Ureter (tissue), 1 donor: ENCODE measurements at places on chromosomes 2 and 18. TPM values are rescaled to one million over a fixed set of nuclear protein-coding genes. Genes with fewer than 3 reads are reported as not detected.

DNA sequence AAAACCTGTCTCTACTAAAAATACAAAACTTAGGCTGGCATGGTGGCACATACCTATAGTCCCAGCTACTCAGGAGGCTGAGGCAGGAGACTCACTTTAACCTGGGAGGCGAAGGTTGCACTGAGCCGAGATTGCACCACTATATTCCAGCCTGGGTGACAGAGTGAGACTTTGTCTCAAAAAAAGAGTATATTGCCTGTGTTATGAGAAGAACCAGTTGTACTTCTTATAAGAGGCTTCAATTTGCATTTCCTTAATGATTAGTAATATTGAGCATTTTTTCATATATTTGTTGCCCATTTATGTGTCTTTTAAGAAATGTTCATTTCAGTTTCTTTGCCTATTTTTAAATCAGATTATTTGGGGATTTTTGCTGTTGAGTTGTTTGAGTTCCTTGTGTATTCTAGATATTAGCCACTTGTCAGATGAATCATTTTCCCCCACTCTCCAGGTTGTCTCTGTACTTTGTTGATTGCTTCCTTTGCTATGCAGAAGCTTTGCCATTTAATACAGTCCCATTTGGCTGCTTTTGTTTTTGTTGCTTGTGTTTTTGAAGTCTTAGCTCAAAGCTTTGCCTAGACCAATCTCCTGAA is 75.8 kb upstream of the LRPPRC start:
- DNase-seq = no peak

GRCh38 chr2:76506538-76506937 is 795.8 kb upstream of the GCFC2 start:
- DNase-seq = no peak

- no peak for DNase-seq
Measured at GRCh38 chr2:141528990-141529389, 601.8 kb downstream of the LRP1B start.

DNA sequence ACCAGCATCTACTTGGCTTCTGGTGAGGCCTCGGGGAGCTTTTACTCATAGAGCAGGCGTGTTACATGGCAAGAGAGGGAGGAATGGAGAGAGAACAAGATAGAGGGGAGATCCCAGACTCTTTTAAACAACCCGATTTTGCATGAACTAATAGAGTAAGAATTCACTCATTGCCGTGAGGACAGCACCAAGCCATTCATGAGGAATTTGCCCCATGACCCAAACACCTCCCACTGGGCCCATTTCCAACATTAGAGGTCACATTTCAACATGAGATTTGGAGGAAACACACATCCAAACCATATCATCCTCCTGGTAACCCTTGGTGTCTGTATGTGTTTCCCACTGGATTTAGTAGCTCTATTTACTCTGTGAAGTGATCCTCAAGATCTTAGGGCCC is 249.9 kb upstream of the SP5 start:
- no peak for DNase-seq

DNA sequence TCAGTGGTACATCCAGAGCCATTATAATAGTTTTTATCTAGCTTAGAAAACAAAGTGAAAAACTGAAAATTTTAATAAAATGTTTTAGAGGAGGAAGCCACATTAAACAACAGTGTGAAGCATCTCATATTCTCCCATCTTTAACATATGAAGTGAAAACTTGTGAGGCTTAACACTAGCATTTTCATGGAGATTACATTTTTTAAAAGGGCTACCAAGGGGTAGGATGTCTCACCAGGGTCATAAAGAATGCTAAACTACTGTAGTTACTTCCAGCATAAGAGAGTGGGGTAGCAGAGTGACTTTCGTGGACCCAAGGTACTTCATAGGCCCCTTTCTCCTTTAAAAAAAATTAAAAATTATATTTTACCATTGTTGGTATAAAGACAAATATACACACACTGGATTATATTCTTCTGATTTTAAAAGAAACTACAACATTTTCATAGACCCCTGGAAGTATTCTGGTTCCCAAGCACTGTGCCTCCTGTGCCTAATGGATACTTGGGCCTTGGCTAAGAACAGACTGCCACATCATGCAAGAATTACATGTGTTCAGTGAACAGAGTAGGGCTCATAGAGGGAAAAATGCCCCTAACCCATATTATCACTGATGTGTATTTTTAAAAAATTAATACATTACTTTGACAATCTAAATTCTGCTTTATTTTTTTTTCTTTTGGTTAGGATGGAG is 148.4 kb downstream of the SLC39A10 start:
- no peak for DNase-seq

DNA sequence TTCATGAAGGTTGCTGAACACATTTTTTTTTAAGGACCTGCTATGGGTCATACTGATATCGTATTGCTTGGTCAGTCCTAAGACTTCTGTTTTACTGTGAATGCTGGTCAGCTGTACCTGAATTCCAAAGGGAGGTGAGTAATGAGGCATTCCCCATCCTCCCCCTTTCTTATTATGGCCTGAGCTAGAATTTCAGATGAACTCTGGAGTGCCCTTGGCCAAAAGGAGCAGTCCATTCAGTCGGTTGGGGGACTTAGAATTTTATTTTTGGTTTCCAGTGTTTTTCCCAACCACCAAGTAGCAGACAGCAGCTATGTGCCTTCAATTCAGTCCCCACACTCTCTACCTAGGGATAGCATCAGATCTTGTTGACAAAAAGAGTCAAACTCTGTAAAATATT is 26.9 kb upstream of the PDCL3 start:
- DNase-seq = no peak

DNA sequence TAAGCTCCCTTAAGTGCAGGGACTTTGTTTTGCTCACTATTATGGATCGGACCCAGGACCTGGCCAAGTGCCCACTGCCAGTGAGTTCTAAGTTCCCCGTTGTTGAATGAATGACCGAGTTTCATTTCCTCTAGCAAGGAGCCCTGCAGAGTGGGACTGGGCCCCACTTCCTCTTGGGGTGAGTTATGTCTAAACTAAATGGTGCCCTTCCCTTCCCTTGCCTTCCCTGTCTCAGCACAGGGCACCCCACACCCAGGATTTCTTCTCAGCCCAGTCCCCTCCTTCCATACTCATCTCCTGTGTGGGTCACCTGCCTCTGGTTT is 195.3 kb upstream of the HS6ST1 start:
- DNase-seq = no peak

DNA sequence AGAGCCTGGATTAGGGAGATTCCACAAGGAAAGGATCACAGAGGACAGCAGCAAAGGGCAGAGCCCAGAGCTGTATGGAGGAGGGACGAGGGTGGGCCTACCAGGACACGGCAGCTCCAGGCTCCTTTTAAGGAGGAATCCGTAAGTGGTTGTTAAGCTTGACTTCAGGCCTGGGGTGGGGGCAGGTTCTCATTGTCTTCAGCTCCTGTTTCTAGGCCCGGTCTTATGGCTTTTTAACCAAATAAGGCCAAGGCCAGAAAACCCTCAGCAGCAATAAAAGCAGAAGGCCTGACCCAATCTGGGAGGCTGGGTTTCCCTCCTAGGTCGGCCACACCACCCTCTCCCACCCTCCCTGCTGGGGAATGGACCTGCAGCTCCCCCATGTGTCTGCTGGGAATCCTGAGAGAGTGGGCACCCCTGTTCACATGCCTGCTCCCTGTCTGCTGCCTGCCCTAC is 111.2 kb downstream of the PLB1 start:
- DNase-seq = peak; percentile 60

- DNase-seq = no peak
Measured at GRCh38 chr2:212894026-212894425, 257.4 kb downstream of the IKZF2 start.

- no peak for DNase-seq
Measured at GRCh38 chr2:237281836-237282306, 132.1 kb downstream of the COL6A3 start.

GRCh38 chr18:76948345-76948744 is 126.0 kb downstream of the ZNF236 start:
- DNase-seq = no peak

- DNase-seq = no peak
Measured at GRCh38 chr2:32118055-32118454, 47.6 kb upstream of the SLC30A6 start.

GRCh38 chr18:23438608-23439366 is 14.3 kb upstream of the RIOK3 start:
- DNase-seq = no peak

DNA sequence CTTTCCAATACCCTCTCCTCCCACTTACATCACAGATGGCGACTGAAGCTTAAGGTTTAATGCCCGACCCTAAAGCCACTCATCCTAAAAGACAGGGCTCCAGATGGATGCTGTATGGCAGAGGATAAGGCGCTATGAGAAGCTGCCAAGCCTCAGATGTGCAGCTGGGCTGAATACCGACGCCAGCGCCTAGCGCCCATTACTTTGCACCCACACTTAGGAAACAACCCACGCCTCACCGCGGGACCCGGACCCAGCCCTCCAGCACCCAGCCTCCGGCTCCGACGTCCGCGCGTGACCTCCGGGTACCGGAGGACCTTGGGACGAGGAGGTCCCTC is 335 bp downstream of the TRAK2 start:
- no peak for DNase-seq

DNA sequence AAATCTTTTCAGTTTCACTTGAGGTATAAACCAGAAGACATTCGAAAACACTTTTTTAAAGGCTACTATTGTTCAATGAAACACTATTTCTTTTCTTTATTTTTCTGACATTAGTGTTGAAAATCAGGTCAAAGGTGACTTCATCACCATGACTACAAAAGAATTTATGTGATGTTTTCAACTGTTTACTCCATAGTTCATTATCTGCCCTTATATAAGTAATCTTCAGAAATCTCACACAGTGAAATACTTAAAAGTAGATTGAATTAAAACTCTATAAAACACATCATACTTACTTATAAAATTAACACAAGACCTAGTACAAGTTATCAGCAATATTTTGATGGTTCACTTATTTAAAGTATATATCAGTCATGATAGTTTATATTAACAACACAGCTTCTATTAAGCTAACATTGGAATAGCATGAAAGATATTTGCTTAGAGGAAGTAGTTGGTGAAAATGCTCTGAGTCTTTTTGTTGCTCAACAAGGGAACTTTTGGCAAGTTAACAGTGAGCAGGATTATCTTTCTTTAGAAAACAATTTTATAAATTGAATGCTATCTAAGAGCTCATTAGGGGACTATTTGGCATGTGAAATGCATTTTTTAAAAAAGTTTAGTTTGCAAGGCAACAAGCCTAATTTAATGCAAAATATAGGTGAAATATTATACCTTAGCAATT is 60.8 kb downstream of the MC4R start:
- DNase-seq = no peak

DNA sequence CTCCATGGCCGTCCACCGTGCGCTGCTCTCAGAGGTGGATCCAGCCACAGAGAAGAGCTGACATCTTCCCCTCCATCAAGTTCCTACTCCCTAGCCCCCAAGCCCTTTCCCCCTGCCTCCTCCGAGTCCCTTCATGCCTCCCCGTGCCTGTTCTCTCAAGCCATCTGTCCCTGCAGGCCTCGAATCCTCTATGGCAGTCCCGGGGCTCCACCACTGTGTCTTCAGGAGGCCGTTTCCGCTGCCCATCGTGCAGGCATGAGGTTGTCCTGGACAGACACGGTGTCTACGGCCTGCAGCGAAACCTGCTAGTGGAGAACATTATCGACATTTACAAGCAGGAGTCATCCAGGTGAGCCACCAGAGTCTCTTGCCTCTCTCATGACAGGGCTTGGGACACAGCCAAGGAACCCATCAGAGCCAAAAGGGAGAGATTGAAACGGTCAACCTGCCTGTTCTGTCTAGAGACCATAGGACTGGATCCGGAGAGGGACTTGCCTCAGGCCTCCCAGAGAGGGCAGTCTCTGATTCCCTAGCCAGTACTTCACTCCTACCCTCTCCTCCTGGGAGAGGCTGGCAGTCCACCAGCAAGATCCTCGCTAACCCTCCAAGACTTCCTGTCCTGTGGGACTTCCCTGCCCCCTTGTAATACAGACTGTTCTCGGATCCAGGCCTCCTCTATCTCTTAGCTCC is 9.7 kb downstream of the UCN start:
- no peak for DNase-seq

- DNase-seq = peak; percentile 24
Measured at GRCh38 chr2:96514521-96514920, 9.4 kb upstream of the NEURL3 start.

DNA sequence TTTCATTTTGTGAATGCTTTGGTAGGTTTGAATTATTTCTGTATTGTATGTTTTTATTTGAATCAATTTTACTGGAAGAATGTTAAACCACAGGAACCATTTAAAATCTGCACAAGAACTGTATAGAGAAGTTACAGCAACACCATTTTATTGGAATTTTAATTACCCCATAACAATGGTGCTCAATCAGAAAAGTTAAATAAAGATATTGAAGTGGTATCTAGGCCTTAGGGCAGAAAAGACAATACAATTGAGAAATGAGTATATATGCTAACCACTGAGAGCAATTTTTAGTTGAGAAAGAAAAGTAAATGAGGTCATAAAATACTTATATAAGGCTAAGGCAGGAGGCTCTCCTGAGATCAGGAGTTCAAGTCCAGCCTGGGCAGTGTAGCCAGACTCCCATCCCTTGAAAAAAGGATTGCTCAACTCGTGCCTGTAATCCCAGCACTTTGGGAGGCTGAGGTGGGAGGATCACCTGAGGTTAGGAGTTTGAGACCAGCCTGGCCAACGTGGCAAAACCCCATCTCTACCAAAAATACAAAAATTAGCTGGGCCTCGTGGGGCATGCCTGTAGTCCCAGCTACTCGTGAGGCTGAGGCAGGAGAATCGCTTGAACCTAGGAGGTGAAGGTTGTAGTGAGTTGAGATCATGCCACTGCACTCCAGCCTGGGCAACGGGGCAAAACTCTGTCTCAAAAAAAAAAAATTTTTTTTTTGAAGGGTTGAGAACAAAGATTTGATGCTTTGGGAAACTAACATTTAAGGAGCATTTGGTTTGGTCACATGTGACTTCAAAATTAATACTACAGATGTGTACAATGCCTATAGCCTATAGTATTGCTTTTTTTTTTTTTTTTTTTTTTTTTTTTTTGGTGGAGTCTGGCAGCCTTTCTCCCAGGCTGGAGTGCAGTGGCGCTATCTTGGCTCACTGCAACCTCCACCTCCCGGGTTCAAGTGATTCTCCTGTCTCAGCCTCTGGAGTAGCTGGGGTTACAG is 212.9 kb upstream of the STON1 start:
- DNase-seq = no peak

GRCh38 chr18:64179556-64180080 is 30.7 kb upstream of the LINC00305 start:
- no peak for DNase-seq

- peak; percentile 43 for DNase-seq
Measured at GRCh38 chr2:71157124-71157793, 26.8 kb downstream of the MPHOSPH10 start.

- no peak for DNase-seq
Measured at GRCh38 chr18:36564841-36565240, 264.0 kb downstream of the TPGS2 start.

The TRABD2A gene
- 4.1 TPM for total RNA-seq

The TUBB8B gene
- total RNA-seq = not detected

The FAM237A gene
- not detected for total RNA-seq

The MOGAT1 gene
- not detected for total RNA-seq

The HOXD11 gene
- 1.2 TPM for total RNA-seq

The GKN1 gene
- not detected for total RNA-seq

The CABLES1 gene
- 8.1 TPM for total RNA-seq
